ENCODE measurements at places on chromosomes 3 and 15.

- DNase-seq = no peak
Measured at GRCh38 chr15:57460208-57460816, 84.0 kb downstream of the CGNL1 start.

GRCh38 chr3:183468424-183468823 is 40.0 kb upstream of the MCF2L2 start:
- no peak for DNase-seq

- no peak for DNase-seq
Measured at GRCh38 chr15:50166216-50166615, 15.8 kb upstream of the SLC27A2 start.

- no peak for DNase-seq
Measured at GRCh38 chr3:107218864-107219269, 158.4 kb upstream of the CCDC54 start.

DNA sequence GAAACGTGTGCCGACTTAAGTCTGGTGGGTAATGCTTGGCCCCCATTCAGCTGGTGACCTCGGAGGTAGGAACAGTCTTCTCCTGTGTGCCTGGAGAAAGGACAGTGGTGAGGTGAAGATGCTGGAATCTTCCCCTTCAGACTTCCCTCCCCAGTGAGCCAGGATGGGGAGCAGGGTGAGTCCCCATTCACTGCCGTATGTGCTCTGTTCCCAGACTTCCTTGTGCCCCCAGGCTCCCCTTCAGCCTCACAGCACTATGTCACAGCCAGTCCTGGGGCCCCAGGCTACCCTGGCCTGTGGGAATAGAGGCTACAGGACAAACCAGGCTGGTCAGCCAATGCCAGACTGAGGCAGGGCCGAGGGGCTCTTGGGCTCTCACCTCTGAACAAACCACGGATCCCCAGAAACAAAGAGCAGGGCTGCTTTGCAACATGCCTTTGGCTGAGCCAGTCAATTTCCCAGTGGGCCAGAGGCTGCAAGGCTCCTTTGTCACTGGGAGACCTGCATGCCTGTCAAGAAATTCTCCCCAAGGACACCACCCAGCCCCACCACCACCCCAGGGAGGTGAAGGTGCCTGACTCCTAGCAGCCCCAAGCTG is 31.8 kb upstream of the HHATL start:
- no peak for DNase-seq

- no peak for DNase-seq
Measured at GRCh38 chr3:40714771-40715345, 190.1 kb downstream of the ZNF621 start.

- no peak for DNase-seq
Measured at GRCh38 chr15:88220443-88221335, 35.9 kb downstream of the NTRK3 start.

DNA sequence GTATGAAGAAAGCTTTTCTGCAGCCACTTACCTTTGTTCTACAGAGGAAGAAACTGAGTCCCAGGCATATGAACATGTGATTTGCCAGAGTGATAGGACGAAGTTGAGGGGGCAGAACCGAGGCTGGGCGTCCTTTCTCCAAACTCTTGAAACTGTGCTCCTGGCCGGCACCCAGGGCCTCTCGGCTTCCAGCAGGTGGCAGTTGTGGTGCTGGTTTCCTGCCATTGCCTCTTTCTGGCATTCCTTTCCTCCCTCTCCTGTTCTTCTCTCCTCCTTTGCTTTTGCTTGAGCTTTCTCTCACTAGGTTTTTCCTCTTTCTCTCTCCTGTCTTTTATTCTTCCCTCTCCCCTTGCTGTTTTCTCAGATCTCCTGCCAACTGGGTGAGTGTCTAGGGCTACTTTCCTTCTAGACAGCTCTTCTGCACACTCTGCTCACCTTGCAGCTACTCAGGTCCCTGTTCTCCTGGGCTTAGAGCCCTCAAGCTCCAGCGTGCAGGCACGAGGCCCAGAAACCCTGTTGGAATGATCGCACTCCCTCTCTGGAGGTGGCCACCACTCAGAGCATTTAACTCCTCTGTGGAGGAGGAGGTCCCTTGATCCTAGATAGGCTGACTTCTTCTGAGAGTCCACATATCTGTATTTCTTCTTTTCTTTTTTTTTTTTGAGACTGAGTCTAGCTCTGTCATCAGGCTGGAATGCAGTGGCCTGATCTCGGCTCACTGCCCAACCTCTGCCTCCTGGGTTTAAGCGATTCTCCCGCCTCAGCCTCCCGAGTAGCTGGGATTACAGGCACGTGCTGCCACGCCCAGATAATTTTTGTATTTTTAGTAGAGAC is 26.2 kb downstream of the TRAK1 start:
- DNase-seq = peak; percentile 8

GRCh38 chr3:190485830-190486532 is 27.9 kb upstream of the IL1RAP start:
- DNase-seq = peak; percentile 82

DNA sequence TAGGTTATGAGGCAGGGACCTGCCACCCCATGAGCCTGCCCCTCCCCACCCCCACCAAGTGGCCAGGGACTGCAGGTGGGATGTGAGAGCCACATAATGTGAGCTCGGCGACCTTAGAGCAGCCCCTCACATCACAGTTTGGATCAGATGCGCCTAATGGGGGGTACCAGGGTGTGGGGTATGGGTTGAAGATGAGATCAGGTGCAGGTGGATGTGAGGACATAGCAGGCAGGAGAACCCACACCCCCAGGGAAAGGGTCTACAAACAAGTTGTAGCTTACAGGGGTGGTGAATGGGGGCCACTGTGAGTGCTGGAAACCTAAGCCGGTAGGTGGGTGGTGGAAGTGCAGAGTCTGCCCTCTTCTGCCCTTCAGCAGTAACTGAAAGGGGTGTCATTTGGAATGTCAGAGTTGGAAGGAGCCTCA is 94.0 kb downstream of the CORO2B start:
- DNase-seq = peak; percentile 88

- no peak for DNase-seq
Measured at GRCh38 chr15:70539409-70539808, 223.9 kb downstream of the UACA start.

DNA sequence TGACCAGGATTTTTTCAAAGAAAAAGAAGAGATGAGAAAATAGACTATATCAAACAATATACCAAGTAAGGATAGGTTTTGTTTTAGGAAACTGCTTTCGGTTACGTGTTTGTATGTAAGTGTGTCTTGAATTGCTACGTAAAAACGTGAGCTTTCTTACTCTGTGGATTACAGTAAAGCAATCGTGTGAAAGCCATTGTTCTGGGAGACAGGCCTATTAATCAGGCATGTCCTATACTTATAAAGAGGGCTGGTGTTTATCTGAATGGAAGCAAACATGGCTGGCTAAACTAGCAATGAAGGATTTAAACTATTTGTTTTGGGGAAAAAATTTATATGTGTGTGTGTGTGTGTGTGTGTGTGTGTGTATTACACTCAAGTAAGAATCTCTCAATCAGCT is 2.6 kb downstream of the EHHADH start:
- DNase-seq = no peak

- DNase-seq = peak; percentile 47
Measured at GRCh38 chr3:155876037-155876436, 5.6 kb downstream of the GMPS start.

GRCh38 chr3:128994173-128994512 is 267 bp upstream of the CFAP92 start:
- DNase-seq = no peak

DNA sequence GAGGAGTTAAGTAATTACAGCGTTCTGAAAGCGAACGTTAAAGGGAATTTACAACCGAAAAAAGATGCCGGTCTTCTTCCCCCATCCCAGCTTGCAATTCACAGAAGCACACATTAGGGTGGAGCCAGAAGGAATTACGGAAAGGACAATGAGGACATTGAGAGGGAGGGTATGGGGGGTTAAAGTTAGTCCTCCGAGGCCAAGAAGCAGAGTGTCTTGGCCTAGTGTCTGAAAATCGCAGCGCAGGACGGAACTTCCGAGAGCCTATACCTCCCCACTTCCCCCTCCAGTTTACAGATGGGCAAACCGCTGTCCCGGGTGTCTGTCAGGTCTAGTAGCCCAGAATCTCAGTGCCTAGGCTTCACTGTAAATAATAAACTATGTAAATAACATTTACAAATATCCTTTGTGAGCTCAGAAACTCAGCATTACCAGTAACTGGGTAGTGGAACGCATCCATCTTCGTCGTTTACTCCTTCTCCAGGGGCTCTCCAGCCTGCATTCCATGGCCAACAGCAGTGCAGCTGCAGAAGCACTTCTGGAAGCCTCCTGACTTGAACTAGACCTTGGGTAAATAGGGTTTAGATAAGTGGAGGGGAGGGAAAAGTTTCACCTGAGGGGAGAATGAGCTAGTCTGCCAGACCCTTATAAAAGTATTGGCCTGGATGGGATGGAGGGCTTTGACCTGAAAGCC is 922 bp downstream of the ADPRH start:
- no peak for DNase-seq

DNA sequence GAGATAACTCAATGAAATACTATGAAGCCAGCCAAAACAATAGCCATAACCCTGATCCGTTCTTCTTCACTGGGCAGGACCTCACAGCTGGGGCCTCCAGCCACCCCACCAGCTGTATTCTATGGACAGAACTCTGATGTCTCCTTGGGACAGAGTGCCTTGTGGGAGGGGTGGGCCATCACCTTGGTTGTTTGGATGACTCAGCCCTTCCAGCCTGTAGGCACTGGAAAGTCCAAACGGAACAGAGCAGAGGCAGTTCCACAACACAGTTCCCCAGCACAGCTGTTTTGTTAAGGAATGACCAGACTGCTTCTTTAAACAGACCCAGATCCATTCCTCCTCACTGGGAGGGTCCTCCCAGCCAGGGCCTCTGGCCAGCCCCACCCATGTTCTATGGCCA is 31.9 kb upstream of the ZBED2 start:
- DNase-seq = no peak

GRCh38 chr3:46501702-46502101 is 3.9 kb downstream of the RTP3 start:
- no peak for DNase-seq

DNA sequence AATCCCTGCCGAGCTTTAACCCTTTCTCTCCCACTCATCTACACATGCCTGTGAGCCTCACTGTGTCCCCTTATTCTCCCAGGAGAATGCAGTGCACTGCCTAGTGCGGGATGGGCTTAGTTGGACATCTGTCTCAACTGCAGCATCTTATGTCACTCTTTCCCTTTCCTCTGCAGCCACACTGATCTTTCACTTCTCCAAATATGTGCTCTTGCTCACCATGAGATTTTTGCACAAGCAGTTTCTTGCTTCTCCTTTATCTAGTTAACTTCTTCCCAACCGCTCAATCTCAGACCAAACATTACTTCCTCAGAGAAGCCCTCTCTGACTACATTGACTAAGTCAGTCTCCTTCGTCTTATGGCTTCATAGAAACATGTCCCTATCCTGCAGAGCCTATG is 292.3 kb downstream of the KBTBD8 start:
- no peak for DNase-seq

GRCh38 chr15:64455961-64456371 is 4.4 kb upstream of the ZNF609 start:
- DNase-seq = no peak

GRCh38 chr15:81484086-81484955 is 110.3 kb upstream of the TMC3 start:
- DNase-seq = no peak

GRCh38 chr3:122100083-122100482 is 44.9 kb downstream of the CD86 start:
- DNase-seq = no peak

DNA sequence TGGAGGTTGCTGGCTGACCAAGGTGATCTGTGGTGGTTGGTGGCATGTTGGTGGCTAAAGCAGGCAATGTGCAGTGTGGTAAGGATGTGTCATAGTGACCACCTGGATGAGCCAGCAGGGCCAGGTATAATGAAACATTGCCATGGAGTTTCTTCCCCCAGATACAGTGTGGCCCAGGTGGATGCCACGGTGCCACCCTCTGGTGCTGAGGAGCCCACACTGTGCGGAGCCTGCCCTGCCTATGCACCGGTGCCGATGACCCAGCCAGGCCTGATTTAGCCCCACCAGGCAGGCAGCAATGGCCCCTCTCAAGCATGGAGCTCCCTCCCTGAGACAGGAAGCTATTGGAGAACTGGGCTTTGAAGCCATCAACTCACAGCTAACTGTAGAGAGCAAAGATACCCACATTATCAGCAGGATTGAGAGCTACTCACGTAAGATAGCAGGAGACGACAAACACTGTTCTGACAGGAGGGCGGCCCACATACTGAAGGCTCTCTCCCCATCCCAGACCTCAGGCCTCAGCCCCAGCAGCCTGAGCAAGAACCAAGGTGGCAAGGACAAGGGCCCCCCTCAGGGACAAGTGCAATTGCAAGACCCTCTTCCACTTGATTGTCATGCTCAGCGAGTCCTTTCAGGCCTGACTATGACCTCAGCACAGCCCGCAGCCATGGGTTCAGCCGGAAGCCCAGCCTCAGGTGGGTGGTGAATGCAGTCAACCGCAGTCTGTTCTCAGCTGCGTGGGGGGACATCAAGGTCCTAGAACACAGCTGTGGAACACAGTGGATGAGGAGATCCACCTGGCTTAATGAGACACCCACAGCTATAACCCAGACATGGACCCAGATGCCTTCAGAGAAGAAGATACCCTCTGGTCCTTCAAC is 82.8 kb upstream of the CDV3 start:
- DNase-seq = no peak

- DNase-seq = no peak
Measured at GRCh38 chr15:38620098-38620497, 55.5 kb upstream of the RASGRP1 start.

DNA sequence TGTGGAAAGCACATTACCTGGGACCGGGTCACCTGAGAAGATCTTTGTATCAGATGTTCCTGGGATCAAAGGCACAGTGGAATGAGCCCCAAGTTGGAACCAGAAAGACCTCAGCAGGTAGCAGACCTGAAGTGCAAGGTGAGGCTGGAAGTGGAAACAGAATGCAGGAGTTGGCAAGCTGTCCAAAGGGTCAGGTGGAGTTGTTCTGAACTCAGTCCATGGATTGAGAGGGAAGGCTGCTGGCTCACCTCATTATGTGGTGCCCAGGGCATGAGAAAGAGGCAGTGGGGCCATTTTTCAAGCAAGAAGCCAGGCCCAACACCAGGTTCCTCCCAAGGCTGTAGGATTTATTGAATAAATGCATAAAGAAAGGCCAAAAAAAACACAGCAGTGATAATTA is 49.3 kb downstream of the TMEM266 start:
- DNase-seq = no peak

GRCh38 chr3:162468791-162469190 is 972.2 kb downstream of the OTOL1 start:
- no peak for DNase-seq

DNA sequence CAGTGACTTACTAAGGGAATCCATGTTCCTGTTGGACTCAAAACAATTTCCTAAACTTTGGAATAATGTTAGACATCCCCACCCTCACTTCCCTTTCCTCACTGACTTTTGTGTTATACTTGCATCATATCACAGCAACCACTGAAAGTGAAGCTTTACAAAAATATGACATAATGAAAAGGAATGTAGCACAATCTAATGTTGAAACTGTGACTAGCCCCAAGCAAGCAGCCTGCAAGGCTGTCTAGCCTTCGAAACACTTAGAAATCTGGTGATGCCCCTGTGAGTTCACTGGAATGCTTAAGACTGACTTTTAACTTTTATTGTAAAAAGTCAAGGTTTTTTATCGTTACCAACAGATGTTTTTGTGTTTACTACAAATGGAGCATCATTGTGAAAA is 203.7 kb upstream of the ZNF385D start:
- DNase-seq = no peak
